ENCODE measurements at places on chromosomes 3 and 15.

- no peak for DNase-seq
These were observed 20.7 kb downstream of the GBE1 start for GRCh38 chr3:81740731-81741130.

DNA sequence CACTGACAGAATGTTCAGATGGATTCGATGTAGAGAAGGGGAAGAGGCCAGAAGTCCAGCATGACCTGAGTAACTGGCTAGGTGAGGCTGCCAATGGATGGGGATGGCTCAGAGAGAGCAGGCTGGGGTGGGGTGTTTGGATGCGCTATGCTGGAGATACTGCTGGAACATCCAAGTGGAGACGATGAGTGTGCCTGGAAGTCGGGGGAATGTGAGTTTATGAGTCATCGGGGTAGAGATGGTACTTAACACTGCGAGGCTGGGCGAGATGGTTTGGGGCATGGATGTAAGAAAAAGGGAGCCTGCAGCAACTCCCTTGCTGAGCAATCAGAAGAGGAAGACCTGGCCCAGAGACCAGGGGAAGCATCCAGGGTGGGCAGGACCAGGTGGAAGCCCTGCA is 180.7 kb downstream of the SLCO3A1 start:
- DNase-seq: no peak

GRCh38 chr3:71183549-71183948 is 400.0 kb downstream of the FOXP1 start:
- DNase-seq: no peak

DNA sequence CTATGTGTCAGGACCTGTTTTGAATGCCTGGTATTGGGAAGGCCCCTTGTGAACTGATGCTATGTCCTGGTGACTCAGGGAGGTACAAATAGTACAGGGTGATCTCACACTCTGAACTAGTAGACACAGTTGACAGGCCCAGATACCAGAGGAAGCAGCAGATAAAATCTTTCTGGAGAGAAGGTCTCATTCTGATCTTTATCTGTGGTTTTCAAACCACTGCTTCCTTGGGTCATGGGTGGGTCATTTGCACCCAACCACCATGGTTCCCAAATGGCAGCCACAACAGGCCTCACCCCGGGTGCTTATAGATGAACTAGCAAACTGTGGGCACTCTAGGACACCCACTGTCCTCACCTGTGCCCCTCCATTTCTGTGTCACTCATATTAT is 43.4 kb downstream of the PXYLP1 start:
- DNase-seq: no peak

- no peak for DNase-seq
These were observed 11.6 kb downstream of the PHLDB2 start for GRCh38 chr3:111870620-111871019.

- DNase-seq: no peak
These were observed 63.6 kb downstream of the FAM81A start for GRCh38 chr15:59501597-59501996.

Measured in sciatic nerve (tissue), 2 donors.